ENCODE measurements at places on chromosomes 12 and 14.

DNA sequence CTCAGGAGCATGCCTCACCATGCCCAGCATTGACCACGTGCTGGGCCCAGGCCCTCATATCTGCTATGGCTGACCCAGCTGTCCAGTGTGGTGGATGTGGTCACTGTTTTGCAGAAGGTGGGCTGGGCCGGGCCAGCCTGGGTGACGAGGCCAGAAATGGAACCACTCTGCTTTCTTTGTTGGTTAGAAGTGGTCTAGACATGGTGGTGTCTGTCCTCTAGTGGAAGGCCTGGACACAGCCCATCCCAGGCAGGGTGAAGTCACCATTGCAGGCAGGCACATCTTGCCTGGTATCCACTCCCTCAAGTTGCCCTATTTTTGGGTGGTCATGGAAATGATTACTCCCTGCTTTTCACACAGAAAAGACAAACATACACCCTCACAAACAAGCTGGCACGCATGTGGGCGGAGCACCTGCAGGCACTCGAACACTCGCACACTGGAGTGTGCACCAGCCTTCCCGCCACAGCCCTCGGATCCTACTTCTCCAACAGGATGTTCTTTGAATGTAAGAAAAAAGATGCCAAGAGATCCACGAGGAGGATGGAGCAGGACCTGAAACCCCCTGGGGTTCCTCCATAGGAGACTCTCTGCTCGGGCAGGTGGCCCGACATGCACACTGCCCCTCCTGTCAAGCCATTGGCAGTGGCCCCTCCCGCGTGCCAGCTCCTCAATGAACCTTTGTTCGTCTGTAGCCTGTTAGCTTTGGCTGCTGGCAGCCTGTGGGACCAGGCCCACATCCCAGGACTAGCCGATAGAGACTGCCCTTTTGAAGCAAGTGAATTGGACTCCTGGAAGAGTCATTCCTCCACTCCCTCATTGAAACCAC is 38.4 kb downstream of the MLXIP start:
- DNase-seq: no peak

GRCh38 chr14:100725587-100726387 is 905 bp upstream of the DLK1 start:
- no peak for DNase-seq

- no peak for DNase-seq
Measured at GRCh38 chr14:34034447-34035176, 83.7 kb upstream of the EGLN3 start.

DNA sequence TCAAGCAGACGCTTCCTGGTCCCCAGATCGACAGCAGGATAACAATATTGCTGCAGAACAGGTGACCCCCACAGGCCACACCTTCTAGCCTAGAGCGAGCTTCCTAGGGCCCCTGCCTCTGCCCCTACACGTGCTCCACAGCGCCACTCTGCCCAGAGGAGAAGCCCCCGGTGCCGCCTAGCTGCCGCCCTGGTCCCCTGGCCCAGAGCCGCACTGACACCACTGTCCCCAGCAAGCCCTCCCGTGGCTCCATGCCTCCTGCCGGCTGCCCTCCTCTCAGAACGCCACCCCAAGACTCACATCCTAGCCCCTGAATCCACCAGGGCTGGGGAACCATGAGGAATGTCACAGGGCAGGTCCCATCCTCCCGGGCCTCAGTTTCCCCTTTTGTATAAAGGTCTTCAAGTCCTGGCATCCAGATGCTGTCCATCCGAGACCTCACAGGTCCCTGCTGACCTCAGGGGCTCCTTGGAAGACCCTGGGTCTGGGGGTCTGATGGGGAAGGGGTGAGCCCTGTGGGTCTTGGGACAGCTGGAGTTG is 31.0 kb downstream of the JAG2 start:
- DNase-seq: no peak

- no peak for DNase-seq
Measured at GRCh38 chr14:68594737-68595380, 198.0 kb downstream of the ZFP36L1 start.

- DNase-seq: no peak
Measured at GRCh38 chr12:96850676-96851075, 56.4 kb upstream of the NEDD1 start.

GRCh38 chr12:3896801-3897351 is 23.7 kb upstream of the PARP11 start:
- DNase-seq: no peak

GRCh38 chr12:78870539-78870938 is 6.0 kb downstream of the SYT1 start:
- no peak for DNase-seq

DNA sequence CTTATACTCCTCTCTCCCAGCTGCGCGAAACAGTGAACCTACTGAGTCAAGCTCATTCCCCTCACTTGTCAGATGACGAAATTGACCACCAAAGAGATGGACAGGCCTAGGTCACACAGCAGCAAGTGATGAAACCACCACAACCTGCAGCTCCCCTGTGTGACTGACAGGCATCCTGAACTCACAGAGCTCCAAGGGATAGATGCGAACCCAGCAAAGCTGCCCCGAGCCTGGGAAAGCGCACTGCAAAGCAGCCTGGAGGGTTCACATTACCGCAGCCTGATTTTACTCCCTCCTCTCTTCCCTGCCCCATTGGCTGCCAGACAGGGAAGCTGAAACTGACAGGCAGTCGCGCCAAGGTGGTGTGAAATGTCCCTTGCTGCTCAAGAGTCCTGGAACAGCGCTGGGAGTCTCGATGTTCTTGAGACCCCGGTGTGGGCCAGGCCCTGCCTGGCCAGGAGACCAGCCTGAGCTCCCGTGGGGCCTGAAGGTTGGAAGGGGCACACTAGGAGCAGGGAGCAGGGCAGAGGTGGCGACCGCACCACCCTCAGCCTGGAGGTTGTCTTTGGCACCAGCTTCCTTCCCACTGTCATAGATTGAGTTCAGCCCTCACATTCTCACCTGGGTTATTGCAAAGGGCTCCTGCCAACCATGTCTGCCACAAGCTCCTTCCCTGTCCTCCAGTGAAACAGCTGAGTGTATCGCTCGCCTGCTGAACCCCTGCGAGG is 36.3 kb downstream of the SNRNP35 start:
- DNase-seq: no peak

DNA sequence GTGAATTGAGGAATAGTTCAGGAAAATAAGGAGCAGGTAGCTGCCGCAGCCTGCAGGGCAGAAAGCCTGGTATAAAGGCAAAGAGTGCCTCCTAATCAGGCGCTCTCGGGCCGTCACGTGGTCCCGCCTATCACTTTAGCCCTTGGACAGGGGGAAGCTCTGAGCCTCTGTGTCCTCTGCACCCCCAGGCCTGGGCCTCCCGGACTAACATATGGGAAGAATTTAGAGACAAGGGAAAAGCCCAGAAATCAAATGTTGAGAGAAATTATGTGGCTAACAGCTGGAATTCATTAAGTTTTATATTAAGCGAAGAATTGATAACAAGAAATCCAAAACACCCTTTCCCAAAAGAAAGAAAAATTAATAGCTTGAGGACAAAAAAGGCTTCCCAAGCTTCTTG is 417.7 kb downstream of the ATP23 start:
- DNase-seq: no peak

DNA sequence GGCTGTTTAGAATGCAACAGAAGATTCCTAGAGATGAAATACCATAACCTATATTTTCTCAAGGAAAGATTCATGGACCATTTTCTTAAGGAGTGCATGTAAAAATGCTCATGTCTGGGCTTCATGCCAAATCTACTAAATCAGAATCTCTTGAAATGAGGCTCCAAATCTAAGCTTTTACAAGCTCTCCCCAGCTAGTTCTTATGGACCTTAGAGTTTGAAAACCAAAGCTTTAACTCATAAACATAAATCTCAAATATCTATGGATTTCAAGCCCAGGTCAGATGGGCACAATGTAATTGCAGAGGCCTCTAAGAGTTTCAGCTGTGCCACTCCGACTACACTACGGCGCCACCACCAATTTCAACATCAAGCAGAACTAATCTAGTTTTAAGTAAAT is 117.3 kb upstream of the CAND1 start:
- DNase-seq: no peak

GRCh38 chr14:103488071-103488470 is 34.6 kb downstream of the CKB start:
- no peak for DNase-seq

- no peak for DNase-seq
Measured at GRCh38 chr12:124006846-124007713, 34.1 kb downstream of the ZNF664 start.

DNA sequence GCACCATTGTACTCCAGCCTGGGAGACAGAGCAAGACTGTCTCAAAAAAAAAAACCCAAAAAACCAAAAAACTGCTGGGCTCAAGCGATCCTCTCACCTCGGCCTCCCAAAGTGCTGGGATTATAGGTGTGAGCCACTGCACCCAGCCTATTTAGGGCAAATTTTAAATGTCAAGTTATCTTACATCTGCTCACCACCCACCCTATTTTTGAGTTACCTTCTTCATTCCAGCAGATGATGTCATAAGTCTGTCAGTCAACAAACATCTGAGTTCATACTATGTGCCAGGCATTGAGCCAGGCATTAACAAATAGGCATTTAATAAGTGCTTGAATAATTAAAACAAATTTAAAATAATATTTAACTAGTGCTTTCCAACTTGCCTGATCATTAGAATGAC is 21.5 kb downstream of the BATF start:
- DNase-seq: no peak

DNA sequence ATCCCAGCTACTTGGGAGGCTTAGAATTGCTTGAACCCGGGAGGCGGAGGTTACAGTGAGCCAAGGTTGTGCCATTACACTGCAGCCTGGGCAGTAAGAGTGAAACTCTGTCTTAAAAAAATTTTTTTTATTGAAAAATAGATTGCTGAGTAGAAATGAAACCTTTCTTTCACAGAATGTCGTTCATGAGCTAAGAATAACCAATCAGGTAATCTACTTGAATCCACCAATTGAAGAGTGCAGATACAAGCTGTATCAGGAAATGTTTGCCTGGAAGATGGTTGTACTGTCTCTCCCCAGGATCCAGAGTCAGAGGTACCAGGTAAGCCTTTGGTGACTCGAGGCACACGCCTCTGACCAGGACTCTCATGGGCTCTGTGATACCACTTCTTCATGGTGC is 27.0 kb downstream of the DYNC1H1 start:
- DNase-seq: no peak

GRCh38 chr12:75444429-75445136 is 36.0 kb upstream of the GLIPR1 start:
- no peak for DNase-seq

DNA sequence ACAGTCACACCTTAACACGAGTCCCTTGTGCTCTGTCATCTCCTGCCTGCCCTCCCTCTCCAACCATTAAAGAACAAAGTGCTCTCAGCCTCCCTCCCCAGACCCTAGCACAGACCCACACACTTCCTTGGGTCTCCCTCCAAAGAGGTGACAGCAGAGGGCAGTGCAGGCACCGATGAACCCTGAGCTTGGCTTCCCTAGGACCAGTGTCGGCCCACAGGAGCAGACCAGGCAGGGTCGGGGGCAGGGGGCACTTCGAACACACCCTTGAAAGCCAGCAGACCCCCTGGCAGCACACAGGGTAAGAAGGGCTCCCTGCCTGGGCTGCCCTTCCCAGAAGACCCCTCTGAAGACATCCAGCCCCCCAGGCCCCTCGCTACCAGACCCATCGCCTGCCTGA is 7.0 kb downstream of the CDK2AP1 start:
- DNase-seq: no peak

- DNase-seq: peak; percentile 76
Measured at GRCh38 chr12:2286461-2287131, 233.8 kb downstream of the CACNA1C start.

DNA sequence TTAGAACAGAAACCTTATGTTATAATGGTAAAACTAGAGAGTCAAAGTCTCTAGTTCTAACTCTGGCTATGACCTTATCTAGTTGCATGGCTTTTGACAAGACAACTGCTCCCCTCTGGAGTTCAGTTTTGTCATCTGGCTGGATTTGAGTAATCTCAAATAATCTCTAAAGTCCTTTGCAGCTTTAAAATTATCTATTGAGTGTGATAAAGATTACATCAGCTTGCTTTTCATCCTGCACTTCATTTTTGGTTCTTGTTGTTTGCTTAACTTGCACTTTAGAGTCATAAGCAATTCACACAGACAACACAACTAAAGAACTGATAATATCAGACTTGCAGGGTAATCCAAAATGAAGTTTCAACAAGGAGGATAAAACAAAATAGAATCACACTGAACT is 2.3 kb downstream of the AKAP5 start:
- DNase-seq: no peak

GRCh38 chr14:103928011-103928890 is at the start of gene TDRD9:
Gene TDRD9 (plus strand): TSS chr14:103928456. CDS start chr14:103928510, 54 bp downstream.
- DNase-seq: no peak

DNA sequence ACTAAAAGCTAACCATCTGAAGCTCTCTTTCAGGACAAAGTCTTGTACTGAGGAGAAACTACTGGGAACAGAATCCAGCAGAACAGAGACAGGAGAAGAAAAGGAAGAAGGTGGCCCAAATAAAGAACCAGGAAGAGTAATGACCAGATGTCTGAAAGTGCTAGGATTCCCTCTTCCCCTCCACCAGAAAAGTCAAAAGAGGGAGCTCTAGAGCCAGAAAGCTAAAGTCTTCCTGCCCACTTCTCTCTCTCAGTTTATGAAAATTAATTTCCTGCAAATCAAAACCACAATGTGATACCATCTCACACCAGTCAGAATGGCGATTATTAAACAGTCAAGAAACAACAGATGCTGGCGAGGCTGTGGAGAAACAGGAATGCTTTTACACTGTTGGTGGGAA is 47.2 kb downstream of the SPPL3 start:
- DNase-seq: no peak

- no peak for DNase-seq
Measured at GRCh38 chr12:67928621-67929383, 60.4 kb upstream of the IFNG-AS1 start.

DNA sequence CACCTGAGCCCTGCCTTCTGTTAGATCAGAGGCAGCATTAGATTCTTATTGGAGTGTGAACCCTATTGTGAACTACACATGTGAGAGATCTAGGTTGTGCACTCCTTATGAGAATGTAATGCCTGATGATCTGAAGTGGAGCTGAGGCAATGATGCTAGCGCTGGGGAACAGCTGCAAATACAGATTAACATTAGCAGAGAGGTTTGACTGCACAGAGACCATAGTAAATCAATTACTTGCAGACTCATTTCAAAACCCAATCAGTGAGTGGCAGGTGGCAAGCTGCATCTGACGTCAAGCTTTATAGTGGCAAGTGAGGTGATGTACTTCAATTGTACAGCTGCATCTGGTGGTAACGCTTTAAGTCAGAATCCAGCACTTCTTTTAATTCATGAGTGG is 141.6 kb downstream of the GPHN start:
- no peak for DNase-seq

GRCh38 chr12:11769723-11770514 is 120.4 kb downstream of the ETV6 start:
- no peak for DNase-seq

DNA sequence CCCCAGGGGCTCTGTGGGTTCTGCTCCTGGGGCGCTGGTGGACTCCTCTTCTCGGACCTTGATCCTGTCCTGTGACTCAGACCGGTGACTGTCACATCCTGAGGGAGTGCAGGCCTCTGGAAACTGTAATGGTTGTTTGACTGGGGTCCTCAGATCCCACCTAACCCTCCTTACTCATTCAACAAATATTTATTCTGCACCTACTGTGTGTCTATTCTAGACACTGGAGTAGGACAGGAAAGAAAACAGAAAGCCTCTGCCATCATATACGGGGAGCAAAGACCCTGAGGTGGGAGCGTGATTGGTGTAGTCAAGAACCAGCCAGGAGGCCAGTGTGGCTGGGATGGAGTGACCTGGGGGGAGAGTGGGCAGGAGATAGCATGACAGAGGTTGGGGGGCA is 47.6 kb downstream of the ESRRB start:
- no peak for DNase-seq

All from GM04504 (cell line).